NCI-H460 (cell line): ENCODE measurements at places on chromosomes 1 and 21. TPM values are rescaled to one million over a fixed set of nuclear protein-coding genes. Genes with fewer than 3 reads are reported as not detected.

DNA sequence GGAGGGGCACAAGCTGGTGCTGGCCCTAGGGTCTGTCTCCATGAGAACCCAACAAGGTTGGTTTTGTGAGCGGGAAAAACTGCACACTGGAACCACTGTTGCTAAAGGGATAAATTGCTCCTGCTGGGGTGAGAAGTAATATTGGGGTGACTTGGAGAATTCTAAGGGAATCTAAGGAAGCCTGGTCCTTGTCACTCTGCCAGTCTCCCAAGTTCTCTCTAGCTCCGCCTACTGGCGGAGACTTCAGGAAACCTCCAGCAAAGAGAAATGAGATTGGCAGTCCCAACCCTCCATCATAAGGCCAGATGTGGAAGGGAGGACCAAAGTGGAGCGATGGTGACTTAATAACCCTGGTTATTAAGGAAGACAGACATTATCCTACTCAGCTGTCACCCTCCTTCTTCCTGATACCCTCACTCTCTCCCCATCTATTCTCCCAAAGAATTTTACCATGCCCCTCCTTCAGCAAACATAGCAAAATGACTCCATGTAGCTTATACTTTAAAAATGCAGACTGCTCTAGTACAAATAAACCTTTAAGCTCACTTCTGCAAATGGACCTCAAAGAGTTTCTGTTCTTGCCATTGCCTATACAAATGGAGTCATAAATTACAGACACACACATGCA, 2.7 kb downstream of the LCE1F start:
- peak; percentile 18 for DNase-seq

- DNase-seq: no peak
Measured at GRCh38 chr1:198776602-198777029, 137.8 kb downstream of the PTPRC start.

GRCh38 chr1:56453016-56453415, 126.3 kb downstream of the PLPP3 start:
- DNase-seq: no peak

- no peak for DNase-seq
Measured at GRCh38 chr1:6612641-6613360, 730 bp upstream of the PHF13 start.

- DNase-seq: no peak
Measured at GRCh38 chr1:15201849-15202551, 45.0 kb upstream of the FHAD1 start.

DNA sequence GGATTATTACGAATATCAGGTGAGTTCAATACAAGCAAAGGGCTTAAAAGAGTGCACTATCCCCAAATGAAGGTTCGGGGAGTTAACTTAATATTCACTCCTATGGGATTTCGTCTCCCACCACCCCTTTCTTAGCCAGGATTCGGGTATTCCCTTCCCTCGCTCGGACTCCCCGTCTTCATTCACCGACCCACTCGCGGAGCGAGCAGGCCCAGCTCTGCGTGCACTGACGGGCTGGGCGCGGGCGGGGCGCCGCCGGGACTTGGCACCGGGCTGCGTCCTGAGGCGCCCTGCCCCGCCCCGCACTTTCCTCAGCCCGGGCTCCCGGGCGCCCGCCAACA, 7.7 kb upstream of the MPZL1 start:
- DNase-seq: no peak

DNA sequence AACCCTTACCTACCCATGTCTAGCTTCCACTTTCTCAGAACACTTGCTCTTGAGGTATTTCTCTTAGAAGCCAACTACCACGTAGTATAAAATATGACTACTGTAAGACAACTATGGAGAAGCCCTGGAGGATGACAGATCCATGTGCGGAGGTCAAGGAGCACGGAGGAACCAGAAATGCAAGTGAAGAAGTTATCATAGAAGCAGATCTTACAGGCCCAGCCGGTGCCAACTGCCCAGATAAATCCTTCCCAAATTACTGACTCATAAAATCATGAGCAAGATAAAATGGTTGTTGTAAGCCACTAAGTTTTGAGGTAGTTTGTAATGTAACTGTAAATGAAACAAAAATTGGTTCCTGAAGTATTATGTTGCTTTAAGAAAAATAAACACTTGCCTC, 12.6 kb downstream of the GTF2B start:
- DNase-seq: no peak

The HHAT gene
- 3.6 and 4.4 TPM in 2 replicates for total RNA-seq

The FAM151A gene
- not detected in 2 replicates for total RNA-seq

The TTC22 gene
- not detected in 2 replicates for total RNA-seq
